H4 (cell line): ENCODE measurements at places on chromosomes 11 and 22. TPM values are rescaled to one million over a fixed set of nuclear protein-coding genes. Genes with fewer than 3 reads are reported as not detected.

The TPBGL gene
- not detected in 2 replicates for total RNA-seq

The C11orf16 gene
- not detected in 2 replicates for total RNA-seq

The GRAMD1B gene
- total RNA-seq = 11.0 and 14.9 TPM in 2 replicates

The GAL3ST3 gene
- not detected in 2 replicates for total RNA-seq

The TMEM191B gene
- not detected in 2 replicates for total RNA-seq

The PLA2G3 gene
- not detected in 2 replicates for total RNA-seq

The C11orf42 gene
- total RNA-seq = not detected in 2 replicates

The DRD2 gene
- 0.55 and 1.6 TPM in 2 replicates for total RNA-seq
